ENCODE measurements at places on chromosomes 16 and 17.
A peak's percentile ranks its signal among the peaks of the same experiment; 100 is the strongest.

GRCh38 chr16:69241926-69242325, 55.0 kb downstream of the SNTB2 start:
- no peak for DNase-seq

- no peak for DNase-seq
These were observed 81.2 kb downstream of the C16orf95 start for GRCh38 chr16:87235810-87236515.

GRCh38 chr17:81084680-81085419, 49.9 kb downstream of the BAIAP2 start:
- no peak for DNase-seq

DNA sequence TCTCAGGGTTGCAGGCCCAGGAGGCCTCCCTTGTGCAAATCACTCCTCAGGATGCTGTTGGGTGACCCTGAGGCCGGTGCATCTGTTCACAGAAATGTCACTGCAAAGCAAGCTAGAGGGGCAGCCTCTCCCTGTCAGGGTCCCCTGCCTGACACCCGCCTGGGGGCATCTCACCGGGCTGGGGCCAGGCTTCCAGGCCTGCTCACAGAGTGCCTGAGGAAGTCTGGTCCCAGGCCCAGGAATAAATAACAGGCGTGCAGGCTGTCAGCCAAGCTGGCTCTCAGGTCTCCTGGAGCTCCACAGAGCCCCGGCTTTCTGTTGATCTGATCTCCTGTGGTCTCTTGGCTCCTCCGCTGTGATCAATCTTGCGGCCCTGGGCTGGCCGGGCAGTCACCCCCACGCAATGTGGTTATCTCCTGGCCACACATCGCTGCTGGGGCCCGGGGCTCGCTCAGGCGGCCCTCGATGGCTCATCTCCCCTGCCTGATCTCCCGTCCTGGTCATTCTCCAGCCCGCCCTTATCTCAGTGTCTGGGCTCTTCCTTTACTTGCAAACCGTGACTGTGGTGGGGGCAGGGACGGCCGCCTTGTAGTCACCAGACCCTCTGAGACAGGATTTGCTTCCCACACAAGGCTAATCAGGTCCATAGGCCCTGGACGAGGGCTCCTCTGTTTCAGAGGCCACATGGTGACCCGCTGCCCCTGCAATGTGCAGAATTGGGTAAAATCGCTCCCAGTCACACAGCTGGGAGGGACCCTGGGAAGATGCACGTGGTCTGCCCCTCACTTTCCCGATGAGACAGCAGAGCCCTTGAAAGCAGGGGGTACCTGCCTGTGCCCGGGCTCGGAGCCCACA, 231.2 kb upstream of the GSE1 start:
- no peak for DNase-seq

GRCh38 chr16:1749152-1750117, 21.9 kb downstream of the NME3 start:
- no peak for DNase-seq

- DNase-seq: no peak
These were observed 29.9 kb upstream of the WFIKKN2 start for GRCh38 chr17:50805486-50805885.

DNA sequence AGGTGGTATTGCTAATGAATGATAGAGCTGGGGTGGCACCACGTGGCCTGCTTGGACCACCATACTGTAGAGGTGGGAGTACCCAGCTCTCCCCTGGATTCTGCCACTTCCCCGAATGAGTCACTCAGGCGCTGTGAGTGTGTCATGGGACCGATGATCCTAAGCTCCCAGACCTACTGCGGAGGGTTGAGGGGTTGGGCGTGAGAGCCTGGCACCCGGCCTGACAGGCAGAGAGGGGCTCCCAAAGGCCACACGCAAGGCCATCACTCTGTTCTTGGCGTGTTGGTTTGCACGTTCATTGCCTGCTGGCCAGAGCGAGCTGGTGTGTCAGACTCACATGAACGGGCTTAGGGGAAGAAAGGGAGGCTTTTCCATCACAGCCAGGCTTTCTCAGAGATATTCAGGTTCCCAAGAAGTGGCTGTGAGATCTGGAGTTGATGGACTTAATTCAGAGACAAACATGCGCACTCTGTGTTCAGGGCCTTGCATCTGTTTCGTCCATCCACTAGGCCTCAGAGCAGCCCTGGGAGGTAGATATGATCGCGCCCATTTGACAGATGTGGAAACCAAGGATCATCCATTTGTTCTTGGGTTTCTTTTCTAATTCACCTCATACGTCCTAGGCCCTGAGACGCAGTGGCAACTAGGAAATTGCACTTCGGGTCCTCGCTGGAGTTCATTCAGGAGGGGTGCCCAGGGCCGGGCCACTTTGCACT, 41.4 kb downstream of the CMIP start:
- no peak for DNase-seq

GRCh38 chr16:78437352-78437968, 338.0 kb downstream of the WWOX start:
- peak; percentile 37 for DNase-seq

GRCh38 chr17:72115781-72116525, 4.9 kb upstream of the SOX9 start:
- no peak for DNase-seq

GRCh38 chr16:70630960-70631745, 15.2 kb upstream of the IL34 start:
- DNase-seq: no peak

GRCh38 chr17:52938623-52939230, 780.2 kb upstream of the CA10 start:
- no peak for DNase-seq

DNA sequence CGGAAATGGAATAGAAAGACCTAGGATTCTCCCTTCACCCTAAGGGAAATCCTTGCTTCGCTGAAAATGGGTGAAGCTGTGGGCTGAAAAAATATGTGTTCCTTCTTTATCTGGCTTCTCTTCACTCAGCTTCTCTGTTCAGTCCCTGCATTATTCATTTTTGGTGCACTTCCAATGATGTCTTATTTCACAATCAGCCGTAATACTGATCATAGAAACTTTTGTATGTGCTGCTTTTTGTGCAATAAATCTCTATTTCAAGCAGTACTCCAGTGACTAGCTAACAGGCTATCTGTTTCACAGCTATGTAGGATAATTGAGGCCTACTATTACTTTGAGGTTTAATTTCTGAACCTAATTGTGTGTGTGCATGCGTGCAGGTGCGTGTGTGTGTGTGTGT, 144.6 kb downstream of the FOXL1 start:
- DNase-seq: no peak

- DNase-seq: no peak
These were observed 40.0 kb downstream of the SOCS1 start for GRCh38 chr16:11215935-11216556.
